ENCODE measurements at places on chromosomes 11 and 22. TPM values are rescaled to one million over a fixed set of nuclear protein-coding genes. Genes with fewer than 3 reads are reported as not detected.
A peak's percentile ranks its signal among the peaks of the same experiment; 100 is the strongest.

DNA sequence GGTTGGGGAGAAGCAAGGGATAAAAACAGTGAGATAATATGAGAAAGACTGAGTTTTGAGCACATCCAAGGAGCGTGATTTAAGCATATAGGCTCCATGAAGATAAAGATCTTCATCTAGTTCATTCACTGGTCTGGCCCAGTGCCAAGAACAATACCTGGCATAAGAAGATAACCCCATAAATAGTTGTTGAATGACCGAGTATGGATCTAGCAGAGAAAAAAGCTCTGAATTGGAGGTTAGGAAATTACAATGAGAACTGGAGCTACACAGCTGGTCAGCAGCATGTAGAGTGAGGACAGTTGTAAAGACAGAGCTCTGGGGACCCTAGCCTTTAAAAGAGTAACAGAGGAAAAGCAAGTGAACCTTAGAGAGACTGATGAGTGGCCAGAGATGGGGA is 33.0 kb upstream of the PAK1 start:
- no peak for DNase-seq

GRCh38 chr11:15625691-15626090 is 511.0 kb downstream of the INSC start:
- DNase-seq: no peak

DNA sequence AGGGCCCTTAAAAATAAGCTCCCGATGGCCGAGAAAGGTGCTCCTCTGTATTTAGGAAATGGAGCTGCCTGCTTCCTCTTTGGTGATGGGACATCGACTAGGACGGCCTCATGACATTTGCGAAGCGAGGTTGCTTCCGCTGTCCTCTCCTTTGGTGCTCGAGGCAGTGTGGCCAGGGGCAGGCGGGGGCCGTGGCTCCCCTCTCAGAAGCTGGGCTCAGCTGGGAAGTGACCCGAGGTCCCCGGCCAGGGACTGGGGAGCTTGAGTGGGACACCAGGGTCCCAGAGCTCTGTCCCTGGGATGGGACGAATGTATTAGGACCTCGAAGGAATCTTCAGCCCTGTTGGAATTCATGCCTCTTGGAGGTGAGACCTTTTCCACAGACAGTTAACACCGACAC is 151.1 kb downstream of the CTTN start:
- no peak for DNase-seq

GRCh38 chr11:63681321-63682065 is at the start of gene RTN3:
Gene RTN3, plus strand, starts transcription at chr11:63681500. Its CDS starts 137 bp downstream, at chr11:63681637.
- peak; percentile 96 for DNase-seq

GRCh38 chr11:15772981-15773380 is 583.4 kb downstream of the SOX6 start:
- DNase-seq: no peak

DNA sequence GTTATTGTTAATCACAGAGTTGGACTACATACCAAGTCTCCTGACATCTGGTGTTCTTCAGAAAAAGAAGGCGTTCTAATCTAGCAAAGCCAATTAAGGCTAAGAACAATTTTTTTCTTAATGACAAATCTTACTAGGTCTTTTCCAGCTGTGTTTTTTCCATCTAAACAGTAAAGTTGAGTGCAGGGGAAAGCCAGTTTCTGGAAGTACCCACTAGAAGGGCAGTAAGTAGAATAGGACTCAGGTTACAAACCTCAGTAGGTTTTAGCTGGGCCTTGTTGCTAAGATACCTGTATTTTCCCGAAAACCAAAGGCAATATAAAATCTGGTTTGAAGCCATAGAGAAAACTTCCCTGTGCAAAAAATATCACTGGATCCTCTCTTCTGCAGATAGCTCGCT is 351.9 kb downstream of the ETS1 start:
- DNase-seq: no peak

- no peak for DNase-seq
Observed at GRCh38 chr22:29203488-29204454, 1.9 kb upstream of the EMID1 start.

DNA sequence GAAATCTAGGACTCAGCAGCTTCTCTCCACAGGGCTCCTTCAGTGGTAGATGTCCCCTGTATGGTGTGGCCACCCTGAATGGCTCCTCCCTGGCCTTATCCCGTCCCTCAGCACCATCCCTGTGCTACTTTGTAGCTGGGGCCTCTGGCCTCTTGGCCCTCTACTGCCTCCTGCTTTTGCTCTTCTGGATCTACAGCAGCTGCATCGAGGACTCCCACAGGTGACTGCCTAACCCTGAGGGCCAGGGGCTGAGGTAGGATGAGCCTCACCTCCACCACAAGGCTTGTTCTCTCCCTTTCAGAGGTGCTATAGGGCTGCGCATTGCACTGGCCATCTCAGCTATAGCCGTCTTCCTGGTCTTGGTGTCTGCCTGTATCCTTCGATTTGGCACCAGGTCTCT is 1.8 kb downstream of the TMEM179B start:
- DNase-seq: no peak

The IL10RA gene
- 6.3 TPM for total RNA-seq

The BTBD18 gene
- not detected for total RNA-seq

The TYR gene
- 0.20 TPM for total RNA-seq

The SLC22A12 gene
- total RNA-seq: not detected

The MS4A1 gene
- 0.99 TPM for total RNA-seq

The TESMIN gene
- total RNA-seq: 1.5 TPM

The CCDC134 gene
- 12.6 TPM for total RNA-seq

The OR8K3 gene
- not detected for total RNA-seq

The KCNJ1 gene
- 0.06 TPM for total RNA-seq
